AG04450 (cell line): ENCODE measurements at places on chromosomes 4 and X. TPM values are rescaled to one million over a fixed set of nuclear protein-coding genes. Genes with fewer than 3 reads are reported as not detected.

Gene CFAP299
- polyA plus RNA-seq = 1.4 and 1.9 TPM in 2 replicates

- DNase-seq = no peak
Measured at GRCh38 chr4:142923619-142924018, 77.5 kb upstream of the INPP4B start.

Gene CENPVL1
- not detected in 2 replicates for polyA plus RNA-seq

Gene TMEM131L
- 13.2 and 15.5 TPM in 2 replicates for polyA plus RNA-seq

Gene ATP1B4
- polyA plus RNA-seq = not detected in 2 replicates

GRCh38 chr4:52825460-52826090 is 36.5 kb upstream of the RASL11B start:
- DNase-seq = no peak

GRCh38 chr4:67451464-67451863 is 93.8 kb downstream of the CENPC start:
- no peak for DNase-seq
